ENCODE measurements at places on chromosomes 3 and 15. TPM values are rescaled to one million over a fixed set of nuclear protein-coding genes. Genes with fewer than 3 reads are reported as not detected.

SPTBN5 gene
- 0.51 TPM for total RNA-seq

MELTF gene
- total RNA-seq, result 12.7 TPM

RBPMS2 gene
- total RNA-seq, result 0.36 TPM

DNA sequence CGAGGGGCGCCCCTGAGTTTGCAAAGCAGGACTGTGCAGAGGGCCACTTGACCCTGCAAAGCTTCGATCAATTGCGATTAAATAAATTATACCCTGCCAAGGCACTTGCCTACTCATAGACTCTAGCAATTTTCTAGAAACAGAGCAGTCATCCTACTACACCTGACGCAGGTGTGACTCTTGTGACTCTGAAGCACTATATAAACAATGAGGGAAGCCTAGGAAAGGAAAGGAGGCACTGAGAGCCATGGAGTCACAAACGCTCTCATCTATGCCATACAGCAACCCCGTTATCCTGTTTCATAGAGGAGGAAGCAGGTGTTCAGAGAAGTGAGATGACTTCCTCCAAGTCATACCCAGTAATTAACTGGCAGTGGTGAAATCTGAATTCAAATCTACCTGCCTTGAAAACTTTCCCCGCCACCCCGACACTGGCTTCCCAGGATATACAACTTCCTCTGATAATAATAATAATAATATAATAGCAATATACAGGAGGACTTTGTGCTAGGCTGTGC, 14.4 kb downstream of the ARHGEF3 start:
- DNase-seq, result no peak

DNA sequence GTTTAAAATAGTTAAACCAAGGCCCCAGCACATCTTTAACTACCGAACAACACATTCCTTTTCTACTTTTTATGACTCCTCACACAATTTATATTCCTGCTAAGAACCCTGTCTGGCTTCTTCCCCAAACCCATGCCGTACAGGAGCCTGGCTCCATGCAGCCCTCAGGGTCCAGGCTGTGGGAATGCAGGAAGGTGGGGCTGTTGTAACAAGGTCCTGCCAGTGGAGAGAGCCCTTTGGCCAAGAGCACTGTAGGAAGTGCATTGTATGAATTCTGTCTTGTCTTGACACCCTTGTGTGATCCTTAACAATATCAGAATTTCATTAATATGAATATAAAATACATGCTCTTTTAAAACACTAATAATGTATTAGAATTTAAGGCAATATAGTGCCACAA, 563.8 kb downstream of the TBL1XR1 start:
- DNase-seq, result no peak

PCSK6 gene
- 7.3 TPM for total RNA-seq

P3H2 gene
- 75.6 TPM for total RNA-seq

GRCh38 chr3:174431717-174432116, 427.4 kb upstream of the NAALADL2 start:
- DNase-seq, result no peak

DNA sequence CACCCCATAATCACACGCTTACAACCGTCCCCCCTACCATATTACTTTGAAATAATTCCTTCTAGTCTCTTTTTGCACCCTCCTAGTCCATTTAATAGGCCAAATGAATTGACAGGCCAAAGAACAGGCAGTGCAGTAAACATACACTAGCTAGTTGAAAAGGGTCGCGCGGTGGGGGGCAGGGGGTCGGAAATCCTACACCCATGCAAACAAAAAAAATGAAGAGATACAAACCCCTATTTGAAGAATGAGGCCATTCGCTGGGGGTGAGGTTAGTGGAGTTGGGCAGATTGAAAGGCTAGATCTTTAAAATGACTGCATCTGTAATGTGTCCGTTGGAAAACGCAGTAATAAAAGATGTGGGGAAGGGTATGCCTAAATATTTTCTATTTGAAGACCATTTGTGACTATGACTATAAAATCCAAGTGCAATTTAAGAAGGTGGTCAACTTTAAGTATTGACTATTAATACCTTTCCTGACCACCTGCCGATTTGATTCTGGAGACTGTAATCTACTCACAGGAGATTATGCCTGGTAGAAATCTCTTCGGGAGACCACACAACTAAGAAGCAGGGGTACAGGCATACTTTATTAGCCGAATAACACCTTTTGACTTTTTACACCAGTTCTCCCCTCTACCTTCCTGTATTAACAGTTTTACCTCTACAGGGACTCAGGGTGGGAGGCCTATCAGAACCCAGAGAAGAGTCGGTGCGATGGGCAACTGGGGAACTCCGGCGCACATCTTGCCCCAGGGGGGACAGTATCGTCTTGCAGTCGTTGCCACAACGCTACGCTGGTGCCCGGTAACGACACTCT, 762 bp upstream of the ARL6 start:
- peak; percentile 1 for DNase-seq

TIGIT gene
- total RNA-seq, result not detected

CAMK2N2 gene
- total RNA-seq, result 0.35 TPM

DNA sequence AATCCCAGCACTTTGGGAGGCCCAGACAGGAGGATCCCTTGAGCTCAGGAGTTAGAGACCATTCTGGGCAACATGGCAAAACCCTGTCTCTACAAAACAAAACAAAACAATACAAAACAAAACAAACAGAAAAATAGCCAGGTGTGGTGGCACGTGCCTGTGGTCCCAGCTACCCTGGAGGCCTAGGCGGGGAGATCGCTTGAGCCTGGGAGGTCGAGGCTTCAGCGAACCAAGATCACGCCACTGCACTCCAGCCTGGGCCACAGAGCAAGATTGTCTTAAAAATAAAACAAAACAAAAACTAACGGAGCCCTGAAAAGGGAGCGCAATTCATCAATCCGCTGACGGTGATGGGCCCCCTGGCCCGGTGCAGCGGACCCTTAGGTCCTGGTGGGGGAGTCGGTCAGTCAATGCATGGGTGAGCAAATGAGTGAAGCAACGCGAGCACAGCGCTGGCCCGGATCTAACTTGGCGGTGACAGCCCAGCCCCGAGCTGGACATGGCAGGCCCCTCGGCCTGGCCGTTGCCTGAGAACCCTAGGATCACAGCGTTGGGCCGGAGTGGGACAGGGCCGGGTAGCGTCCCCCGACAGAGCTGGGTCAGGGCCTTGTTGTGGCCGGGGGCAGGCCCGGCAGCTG, 52.4 kb upstream of the BLM start:
- no peak for DNase-seq

- DNase-seq, result no peak
Observed at GRCh38 chr3:52039846-52040245, 16.5 kb downstream of the DUSP7 start.

DNA sequence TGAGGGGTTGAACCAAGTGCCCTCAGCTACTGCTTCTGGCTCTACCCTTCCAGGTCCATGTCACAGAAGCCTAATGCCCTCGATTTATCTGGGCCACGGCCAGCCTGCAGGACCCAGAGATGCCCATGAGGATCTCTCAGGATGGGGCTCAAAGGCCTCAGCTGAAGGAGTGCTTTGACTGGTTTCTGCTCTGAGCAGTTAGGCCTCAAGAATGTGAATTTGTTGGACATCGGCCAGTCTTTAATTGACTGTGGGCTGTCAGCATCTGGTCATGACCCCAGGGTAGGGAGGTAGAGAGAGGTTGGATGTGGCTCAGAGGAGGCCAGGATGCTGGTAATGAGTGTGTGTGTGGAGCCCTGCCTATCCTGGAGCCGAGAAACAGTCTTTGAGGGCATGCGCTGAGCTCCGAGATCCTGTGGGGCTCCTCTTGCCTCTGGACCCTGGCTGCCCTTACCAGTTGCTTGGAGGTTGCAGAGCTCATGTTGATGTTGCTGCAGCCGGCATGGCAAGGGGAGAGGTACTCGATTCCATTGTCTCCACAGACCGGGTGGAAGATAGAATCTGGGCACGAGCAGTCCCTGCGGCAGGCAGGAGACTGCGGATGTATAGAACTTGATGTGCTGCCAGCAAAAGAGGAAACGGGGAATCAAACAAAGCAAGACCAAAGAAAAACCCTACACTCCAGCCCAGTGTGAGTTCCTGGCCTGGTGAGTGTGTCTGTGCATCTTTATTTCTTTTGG, 49.1 kb upstream of the RAB6B start:
- peak; percentile 27 for DNase-seq

CCR3 gene
- not detected for total RNA-seq

GP9 gene
- not detected for total RNA-seq

DNA sequence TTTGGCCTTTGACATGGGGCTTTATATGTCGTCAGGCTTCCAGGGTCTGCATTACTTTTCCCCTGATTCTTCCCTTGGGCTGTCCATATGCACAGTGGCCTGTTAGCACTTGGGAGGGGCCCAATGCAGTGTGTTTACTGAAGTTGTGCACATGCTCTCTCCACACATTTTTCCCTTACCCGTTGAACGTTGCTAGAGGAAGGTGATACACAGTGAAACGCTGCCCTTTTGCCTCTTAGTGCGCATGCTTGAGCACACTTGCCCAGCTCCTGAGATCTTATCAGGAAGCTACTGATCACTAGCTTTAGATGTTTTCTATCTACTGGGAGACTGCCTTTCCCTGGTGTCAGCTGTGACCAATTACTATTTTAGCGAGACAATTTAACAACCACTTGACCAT, 1198.0 kb downstream of the ROBO1 start:
- DNase-seq, result no peak

STX19 gene
- total RNA-seq, result not detected

- DNase-seq, result no peak
Observed at GRCh38 chr3:119405315-119405714, 58.1 kb downstream of the TMEM39A start.

DNA sequence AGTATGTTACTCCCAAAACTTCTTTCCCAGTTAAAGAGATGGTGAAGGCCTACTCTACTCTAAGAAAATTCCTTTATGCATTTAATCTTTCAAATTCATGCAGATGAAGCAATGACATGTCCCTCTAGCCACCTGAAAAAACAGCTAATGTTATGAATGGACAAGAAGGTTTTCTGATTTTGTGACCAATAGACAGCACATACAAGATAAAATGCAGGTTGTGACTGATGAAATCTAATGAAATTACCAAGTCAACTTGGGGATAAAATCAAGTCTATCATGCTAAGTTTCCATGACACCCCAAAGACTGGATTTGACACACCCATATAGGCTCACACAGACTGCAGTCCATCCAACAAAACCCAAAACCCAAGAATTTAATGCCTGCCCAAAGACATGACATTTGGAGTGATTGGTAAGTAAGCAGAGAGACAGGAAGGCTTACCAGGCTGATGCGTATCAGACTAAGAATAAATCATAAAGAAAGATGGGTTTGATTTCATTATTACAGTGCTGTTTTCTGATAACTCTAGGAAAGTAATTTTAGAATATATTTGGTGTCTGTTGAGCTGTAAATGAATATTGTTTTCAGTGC, 26.4 kb downstream of the CD47 start:
- no peak for DNase-seq

DNA sequence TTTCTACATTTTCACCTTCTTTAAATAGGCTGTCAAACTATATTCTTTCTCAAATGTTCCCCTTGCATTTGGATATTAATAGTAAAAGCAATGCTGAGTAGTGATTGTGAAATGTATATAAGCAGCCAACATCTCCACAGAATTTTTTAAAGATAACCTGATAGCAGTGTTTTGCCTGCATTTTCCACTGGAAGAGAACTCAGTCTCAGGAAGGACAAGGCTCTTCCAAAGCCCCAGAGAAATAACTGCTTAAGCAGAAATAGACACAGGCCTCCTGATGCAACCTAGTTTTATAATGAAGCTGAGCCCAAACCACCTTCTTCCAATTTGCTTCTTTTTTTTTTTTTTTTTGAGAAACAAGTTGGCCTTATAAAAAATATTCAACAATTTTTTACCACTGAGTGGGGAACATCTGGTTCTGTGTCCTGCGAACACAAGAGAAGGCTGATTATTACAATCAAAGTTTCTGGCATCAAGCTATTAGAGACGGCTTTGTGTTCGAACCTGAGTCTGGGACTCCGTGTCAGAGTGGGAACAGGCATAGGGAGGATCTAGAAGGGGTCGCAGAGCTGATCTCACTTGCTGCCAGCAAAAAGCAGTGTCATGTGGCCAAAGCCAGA, 332.5 kb upstream of the TBL1XR1 start:
- no peak for DNase-seq

DNA sequence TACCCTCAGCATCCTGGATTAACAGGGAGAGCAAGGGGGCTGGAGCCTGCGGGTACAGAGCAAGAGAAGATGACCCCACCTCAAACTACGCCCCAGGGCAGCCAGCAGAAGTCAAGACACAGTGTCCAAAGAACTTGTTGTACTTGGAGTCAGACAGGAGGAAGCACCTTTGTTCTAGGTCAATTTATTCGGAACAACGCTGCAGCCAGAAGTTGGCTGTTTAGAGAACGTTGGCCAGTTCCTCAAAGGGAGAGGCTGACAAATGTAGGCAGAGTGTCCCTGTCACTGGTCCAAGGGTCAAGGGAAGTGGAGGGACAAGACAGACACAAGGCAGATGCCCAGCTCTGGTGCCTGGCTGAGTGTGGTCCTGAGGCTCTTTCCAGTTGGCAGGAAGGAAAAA, 32.1 kb upstream of the PIAS1 start:
- no peak for DNase-seq

PLA1A gene
- 0.14 TPM for total RNA-seq

- DNase-seq, result no peak
Observed at GRCh38 chr3:57815036-57815435, 58.9 kb downstream of the SLMAP start.

TLR9 gene
- not detected for total RNA-seq

- no peak for DNase-seq
Observed at GRCh38 chr3:97816811-97817210, 5.0 kb upstream of the CRYBG3 start.

- DNase-seq, result no peak
Observed at GRCh38 chr3:10738688-10739372, 77.2 kb upstream of the SLC6A11 start.

DNA sequence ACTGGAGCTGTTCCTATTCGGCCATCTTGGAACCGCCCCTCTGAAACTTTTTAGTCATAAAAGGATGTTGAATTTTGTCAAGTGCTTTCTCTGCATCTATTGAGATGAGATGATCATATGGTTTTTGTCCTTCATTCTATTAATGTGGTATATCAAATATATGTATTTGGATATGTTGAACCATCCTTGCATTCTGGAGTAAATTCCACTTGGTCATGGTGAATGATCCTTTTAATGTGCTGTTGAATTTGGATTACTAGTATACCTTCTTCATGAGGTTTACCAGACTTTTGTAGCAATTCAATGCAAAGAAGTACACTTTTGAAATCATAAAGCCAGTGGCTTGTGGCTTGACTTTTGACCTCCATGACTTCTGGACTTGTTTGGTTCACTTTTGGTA, 33.4 kb upstream of the XRN1 start:
- no peak for DNase-seq

DNA sequence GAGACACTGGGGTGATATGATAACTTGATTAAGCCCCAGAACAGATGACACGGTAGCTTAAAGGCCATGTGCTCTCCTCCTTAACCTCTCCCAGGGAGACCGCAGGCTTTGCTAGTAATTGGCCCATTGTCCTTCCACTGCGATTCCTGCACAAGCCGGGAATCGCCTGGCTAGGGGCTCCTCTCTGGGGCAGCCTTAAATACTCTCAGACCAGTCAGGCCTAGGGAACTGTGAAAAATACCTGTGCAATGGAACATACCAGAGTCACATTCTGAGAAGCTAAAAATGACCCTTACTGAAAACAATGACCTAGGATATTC, 56.3 kb downstream of the CPN2 start:
- DNase-seq, result no peak
